ENCODE measurements at places on chromosomes 12 and 14.

DNA sequence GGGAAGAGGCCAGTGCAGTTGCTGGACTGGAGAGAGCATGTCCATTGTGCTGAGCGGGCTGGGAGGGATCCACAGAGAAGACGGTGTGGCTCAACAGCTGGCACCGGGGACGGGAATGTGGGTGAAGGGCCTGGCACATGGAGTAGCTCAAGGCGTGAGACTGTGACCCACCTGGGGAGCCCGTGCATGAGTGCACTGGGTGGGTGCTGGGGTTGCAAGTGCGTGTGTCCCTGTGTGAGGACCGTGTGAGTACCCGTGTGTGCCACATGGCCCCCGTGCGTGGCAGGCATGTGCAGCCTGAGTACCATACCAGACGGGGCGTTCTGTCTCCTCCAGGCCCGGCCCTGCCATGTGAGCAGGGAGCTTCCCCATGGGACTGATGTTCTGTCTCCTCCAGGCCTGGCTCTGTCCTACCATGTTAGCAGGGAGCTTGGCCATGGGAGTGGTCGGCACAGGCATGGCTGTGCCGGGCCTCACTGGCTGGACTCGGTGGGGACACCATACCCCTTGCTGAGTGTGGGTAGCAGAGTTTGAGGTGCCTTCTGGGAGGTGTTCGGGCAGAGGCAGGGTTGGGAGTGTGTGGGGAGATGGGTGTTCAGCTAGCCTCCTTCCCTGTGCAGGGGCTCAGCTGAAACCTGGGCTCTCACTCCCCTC lies 234.4 kb downstream of the TMEM121 start:
- no peak for DNase-seq

DNA sequence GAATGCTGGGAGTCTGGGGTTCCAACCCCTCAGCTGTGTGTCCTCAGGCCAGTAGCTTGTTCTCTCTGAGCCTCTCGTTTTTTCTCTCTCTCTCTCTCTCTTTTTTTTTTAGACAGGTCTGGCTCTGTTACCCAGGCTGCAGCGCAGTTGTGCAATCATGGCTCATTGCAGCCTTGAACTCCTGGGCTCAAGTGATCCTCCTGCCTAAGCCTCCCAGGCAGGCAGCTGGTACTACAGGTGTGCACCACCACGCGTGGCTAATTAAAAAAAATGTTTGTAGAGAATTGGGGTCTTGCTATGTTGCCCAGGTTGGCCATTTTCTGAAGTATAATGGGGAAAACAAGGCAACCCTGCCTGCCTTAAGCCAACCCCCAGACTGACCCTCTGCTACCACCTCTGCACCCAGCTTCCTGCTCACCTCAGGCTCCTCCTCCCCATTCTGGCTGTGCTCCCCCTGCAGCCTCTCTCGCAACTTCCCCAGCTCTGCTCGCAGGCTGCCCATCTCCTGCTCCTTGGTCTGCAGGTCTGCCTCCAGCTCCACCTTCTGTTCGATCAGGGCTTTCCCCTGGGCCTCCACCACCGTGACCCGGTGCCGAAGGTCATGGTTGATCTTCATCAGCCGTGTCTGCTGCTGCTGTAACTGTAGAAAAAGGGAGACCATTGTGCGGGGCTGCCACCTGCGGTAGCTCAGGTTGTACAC lies 35.2 kb downstream of the RILPL1 start:
- no peak for DNase-seq

- DNase-seq, result no peak
Observed at GRCh38 chr12:57543581-57543980, 3.4 kb downstream of the DCTN2 start.

GRCh38 chr14:101495827-101496775 lies 65.2 kb upstream of the DIO3 start:
- DNase-seq, result no peak

DNA sequence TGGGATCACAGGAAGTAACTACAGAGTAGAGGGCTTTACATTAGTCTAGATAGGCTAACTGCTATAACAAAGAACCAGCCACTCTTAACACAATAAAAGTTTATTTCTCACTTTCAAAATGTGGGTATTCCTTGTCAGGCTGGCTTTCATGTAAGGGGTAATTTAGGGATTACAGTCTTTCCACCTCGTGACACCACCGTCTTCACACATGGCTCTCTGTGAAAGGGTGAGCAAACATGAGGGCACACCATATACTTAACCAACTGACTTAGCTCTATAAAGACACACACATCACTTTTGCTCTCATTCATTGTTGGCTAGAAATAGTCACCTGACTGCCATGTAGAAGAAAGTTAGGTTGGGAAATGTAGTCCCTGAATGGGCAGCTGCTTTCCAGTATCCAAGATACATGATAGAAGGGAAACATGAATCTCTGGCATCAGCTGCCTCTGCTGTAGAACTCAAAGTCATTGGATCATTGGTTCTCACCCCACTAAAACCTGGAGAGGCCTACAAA lies 66.1 kb upstream of the CRY1 start:
- no peak for DNase-seq

GRCh38 chr12:122825773-122826724 lies 9.2 kb upstream of the HIP1R start:
- peak; percentile 86 for DNase-seq

DNA sequence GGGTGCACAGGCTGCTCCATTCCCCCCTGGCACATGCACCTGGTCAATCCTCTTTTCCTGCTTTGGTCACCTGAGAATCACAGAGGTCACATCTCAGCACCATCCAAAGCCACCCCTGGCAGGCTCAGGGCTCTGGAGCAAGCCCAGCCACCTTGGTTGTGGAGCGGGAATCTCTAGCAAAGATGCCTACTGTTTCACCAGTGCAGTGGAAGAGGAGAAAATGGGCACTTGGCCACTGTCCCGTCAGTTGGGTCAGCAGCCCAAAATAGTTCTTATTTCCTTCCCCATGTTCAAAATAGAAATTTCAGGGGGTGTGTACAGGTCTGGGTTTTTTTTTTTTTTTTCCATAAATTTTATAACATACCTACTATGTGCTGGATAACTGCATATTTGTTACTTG lies 18.3 kb downstream of the RTL1 start:
- DNase-seq, result no peak

DNA sequence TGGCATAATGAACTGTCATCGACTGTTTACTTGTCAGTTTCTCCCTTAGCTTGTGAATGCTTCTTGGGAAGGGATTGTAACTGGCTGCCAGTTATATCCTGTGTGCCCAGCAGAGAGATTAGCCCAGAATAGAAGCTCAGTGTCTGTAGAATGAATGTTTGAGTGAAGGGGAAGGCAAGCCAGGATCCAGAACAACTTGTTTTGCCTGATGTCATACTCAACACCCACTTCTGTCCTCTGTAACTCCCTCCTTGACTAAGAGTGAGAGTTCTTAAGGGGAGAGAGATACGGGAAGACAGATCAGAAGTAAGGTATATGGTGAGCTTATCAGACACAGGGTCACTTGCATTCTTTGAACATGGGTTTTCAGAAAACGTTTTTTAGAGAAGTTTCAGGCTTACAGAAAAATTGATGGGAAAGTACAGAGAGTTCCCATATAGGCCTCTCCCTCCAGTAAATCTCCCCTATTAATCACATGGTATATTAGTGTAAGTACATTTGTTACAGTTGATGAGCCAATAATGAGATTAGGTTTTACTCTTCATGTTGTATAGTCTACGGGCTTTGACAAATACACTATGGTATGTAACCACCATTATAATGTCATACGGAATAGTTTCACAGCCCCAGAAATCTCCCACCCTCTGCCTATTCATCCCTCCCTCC lies 5.6 kb upstream of the SPPL3 start:
- DNase-seq, result no peak

DNA sequence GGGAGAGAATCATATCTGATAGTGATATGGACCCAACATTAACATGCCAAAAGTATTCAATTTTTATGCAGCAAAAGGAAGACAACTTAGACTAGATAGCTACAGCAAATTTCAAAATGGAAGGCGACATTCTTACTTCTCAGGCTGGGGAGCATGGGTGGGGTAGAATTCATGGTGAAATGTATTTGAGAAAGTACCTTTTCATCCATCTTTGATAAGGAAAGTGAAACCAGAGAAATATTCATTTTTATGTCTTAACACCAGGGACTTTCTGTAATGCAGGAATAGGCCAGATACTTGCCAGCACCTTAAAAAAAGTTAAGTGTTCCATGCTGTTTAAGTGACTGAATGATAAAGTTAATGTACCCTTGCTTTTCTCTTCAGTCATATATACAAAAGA lies 13.4 kb downstream of the BTG1 start:
- DNase-seq, result peak; percentile 38
